ENCODE measurements at places on chromosomes 1 and 21.

GRCh38 chr1:67285780-67286488, 21.7 kb upstream of the IL12RB2 start:
- no peak for DNase-seq

GRCh38 chr1:22773981-22774832, 63.6 kb downstream of the EPHB2 start:
- DNase-seq, result no peak

DNA sequence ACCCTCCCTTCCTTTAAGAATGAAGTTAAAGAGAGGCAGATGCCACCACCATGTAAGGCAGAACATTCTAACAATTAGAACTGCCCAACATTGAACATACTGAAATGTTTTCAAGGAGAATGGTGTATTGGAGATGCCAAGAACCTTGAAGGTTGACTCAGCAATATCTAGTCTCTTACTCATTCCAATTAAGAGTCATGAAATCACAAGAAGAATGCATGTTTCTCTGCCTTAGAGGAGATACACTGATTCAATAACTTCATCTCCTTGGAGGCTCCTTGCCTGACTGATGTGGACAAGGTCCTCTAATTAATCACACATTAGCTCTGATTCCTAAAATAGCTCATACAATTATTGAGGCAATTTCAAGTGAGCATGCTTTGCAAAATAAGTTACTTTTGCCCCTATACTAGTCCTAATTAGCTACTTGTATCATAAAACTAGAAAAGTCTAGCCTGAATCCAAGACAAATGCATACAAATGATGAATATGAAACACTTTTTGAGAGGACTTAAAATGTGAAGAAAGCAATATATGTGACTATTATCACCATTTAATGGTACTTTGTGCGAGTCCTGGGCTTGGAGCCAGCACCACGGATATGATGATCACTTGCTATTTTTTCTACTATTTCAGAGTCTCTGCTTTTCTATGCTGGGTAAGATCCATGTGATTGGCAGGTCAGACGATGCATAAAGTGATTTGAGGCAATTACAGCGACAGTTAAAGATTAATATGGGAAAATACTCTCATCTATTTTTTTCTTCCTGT, 114.5 kb downstream of the DSCAM start:
- DNase-seq, result no peak

- no peak for DNase-seq
These were observed 3.9 kb downstream of the INKA2 start for GRCh38 chr1:111735321-111735720.

GRCh38 chr1:234963180-234963903, 165.3 kb downstream of the TOMM20 start:
- peak; percentile 56 for DNase-seq

- DNase-seq, result no peak
These were observed 90.7 kb upstream of the GCLM start for GRCh38 chr1:93999840-94000415.

DNA sequence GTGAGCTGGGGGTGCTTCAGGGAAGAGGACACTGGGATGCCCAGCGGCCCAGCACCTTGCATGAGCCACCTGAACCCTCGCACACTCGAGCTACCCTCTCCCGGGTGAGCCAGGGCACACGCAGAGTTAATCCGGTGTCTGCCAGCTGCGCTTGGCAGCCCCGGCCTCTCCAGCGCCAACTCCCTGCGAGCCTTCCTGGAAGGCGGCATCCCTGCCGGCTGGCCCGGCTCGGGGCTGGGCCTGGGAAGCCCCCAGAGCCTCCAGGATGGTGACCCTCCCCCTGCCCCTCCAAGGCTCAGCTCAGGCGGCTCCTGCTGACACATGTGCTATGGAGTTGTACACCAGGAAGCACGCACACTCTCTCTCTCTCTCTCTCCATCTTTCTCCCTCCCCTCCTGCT, 48.7 kb downstream of the RAP1GAP start:
- DNase-seq, result no peak

DNA sequence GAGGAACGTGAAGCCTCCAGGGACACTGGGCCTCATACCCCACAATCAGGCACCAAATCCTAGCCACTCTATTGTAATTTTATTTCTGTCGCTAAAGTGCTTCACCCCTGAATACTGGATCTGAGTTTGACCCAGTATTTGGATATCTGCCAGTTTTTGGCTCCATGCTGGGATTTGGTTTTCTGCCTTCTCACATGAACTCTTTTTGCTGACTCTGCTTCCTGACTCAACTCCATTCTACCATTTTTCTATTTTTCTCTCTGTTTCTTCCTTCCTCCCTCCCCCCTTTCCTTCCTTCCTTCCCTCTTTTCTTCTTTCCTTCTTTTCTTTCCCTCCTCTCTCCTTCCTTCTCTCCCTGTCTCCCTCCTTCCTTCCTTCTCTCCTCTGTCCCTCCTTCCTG, 151.3 kb upstream of the GJB5 start:
- no peak for DNase-seq

- no peak for DNase-seq
These were observed 11.4 kb upstream of the ZSCAN20 start for GRCh38 chr1:33460947-33461629.

GRCh38 chr1:65997693-65998092, 205.0 kb downstream of the PDE4B start:
- no peak for DNase-seq

DNA sequence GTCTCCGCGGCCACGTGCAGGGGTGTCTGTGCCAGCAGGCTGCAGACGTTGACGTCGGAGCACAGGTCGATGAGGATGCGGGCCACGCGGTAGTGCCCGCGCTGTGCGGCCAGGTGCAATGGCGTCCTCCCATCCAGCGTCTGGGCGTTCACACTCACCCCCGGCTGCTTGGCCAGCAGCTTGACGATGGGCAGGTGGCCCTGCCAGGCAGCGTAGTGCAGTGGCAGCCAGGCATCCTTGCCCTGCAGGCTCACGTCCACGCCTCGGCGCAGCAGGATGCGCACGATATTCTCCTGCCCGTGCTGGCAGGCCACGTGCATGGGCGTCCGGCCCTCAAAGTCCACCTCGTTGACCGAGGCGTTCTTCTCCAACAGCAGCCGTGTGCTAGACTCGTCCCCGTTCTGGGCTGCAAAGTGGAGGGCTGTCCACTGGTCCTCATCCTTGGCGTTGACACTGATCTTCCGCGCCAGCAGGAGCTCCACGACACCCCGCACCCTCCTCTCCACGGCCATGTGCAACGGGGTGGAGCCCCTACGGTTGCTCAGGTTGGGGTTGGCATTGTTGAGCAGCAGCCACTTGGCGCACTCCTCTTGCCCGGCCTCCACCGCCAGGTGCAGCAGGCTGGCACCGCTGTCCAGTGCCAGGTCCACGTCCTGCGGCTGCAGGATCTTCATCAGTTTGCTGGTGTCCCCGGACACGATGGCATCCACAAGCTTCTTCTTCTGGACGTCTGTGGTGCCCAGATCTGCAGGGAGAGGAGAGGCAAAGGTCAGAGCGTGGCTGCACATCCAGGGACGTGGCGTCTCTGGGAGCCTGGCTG, 25.4 kb downstream of the RIPK4 start:
- no peak for DNase-seq

- no peak for DNase-seq
These were observed 117.0 kb downstream of the CLEC20A start for GRCh38 chr1:178379807-178380206.

GRCh38 chr1:15826810-15827507, 19.5 kb upstream of the UQCRHL start:
- DNase-seq, result no peak

GRCh38 chr1:160646711-160647328, at the start of gene SLAMF1:
Gene SLAMF1 (minus strand): TSS chr1:160647044. CDS start chr1:160646945, 99 bp downstream.
- DNase-seq, result no peak

- DNase-seq, result no peak
These were observed 94.7 kb downstream of the CSMD2 start for GRCh38 chr1:34070201-34070836.

DNA sequence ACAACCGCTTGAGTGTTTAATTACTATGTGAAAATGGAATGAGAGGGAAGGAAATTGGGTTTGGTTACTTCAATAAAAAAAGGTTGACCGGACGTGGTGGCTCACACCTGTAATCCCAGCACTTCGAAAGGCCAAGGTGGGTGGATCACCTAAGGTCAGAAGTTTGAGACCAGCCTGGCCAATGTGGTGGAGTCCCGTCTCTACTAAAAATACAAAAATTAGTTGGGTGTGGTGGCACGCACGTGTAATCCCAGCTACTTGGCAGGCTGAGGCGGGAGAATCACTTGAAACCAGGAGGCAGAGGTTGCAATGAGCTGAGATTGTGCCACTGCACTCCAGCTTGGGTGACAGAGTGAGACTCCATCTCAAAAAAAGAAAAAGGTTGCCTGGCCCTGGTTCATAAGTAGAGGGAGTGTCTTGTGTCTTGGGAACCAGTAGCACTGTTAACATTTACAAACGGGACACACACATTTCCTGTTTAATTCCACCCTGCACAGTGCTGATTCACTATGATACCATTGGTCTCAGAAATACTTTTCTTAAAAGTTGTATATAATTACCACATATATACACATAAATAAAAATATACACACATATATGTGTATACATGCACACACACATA, 27.6 kb upstream of the CLDN14 start:
- DNase-seq, result no peak

GRCh38 chr1:228866468-228866867, 131.2 kb downstream of the RHOU start:
- DNase-seq, result no peak

- no peak for DNase-seq
These were observed 309.9 kb upstream of the PRMT6 start for GRCh38 chr1:106746448-106747085.

GRCh38 chr1:225809842-225810578, at the start of gene EPHX1:
Gene EPHX1 (plus strand): TSS chr1:225810124. CDS start chr1:225828730, 18,606 bp downstream.
- DNase-seq, result peak; percentile 63

DNA sequence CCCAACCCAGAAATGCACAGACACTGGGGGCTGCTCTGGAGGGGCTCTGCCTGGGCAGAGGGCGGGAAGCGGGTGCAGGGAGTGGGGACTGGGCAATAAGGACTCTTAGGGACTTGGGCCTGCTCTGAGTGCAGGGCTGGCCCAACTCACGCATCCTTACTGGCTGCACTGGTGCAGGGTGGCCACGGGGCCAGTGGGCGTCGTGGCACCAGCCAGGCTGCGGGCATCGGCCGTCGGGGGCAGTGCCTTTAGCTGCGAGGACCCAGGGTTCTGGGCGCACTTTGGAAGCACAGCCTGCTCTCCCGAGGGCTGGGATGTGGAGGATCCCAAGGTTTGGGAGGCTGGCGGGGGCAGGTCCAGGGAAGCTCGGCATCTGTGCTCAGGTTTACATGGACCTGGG, 27.1 kb upstream of the TTLL10 start:
- no peak for DNase-seq
